ENCODE measurements at places on chromosomes 3 and 15. TPM values are rescaled to one million over a fixed set of nuclear protein-coding genes. Genes with fewer than 3 reads are reported as not detected.
A peak's percentile ranks its signal among the peaks of the same experiment; 100 is the strongest.

The C3orf22 gene
- total RNA-seq = not detected

GRCh38 chr3:183766745-183767606, 58.4 kb downstream of the MAP6D1 start:
- DNase-seq = peak; percentile 76

DNA sequence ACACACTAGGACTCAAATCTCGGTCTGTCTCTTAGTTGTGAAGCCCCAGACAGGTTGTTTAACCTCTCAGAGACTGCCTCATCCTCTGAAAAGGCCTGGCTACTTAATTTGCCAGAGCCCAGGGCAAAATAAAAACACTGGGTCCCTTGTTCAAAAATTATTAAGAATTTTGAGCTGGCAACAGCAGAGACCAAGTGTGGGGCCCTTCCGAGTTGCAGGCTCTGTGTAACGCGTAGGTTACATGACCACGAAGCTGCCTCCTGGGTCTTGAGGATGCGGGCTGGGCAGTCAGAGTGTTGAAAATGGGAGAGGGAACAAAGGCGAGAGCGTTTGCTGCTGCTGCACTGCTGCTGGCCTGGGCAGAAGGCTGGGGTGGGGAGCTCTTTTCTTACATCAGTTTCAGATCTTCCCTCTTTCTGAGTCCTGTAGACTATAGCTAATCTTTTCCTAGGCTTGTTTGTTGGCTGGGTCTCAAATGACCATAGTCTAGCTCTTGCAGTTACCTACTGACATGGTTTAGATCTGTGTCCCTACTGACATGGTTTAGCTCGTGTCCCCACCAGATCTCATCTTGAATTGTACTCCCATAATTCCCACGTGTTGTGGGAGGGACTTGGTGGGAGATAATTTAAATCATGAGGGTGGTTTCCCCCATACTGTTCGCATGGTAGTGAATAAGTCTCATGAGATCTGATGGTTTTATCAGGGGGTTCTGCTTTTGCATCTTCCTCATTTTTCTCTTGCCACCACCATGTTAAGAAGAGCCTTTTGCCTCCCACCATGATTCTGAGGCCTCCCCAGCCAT, 49.9 kb downstream of the CLEC3B start:
- DNase-seq = no peak

GRCh38 chr3:15933439-15934139, 135.8 kb upstream of the ANKRD28 start:
- no peak for DNase-seq

DNA sequence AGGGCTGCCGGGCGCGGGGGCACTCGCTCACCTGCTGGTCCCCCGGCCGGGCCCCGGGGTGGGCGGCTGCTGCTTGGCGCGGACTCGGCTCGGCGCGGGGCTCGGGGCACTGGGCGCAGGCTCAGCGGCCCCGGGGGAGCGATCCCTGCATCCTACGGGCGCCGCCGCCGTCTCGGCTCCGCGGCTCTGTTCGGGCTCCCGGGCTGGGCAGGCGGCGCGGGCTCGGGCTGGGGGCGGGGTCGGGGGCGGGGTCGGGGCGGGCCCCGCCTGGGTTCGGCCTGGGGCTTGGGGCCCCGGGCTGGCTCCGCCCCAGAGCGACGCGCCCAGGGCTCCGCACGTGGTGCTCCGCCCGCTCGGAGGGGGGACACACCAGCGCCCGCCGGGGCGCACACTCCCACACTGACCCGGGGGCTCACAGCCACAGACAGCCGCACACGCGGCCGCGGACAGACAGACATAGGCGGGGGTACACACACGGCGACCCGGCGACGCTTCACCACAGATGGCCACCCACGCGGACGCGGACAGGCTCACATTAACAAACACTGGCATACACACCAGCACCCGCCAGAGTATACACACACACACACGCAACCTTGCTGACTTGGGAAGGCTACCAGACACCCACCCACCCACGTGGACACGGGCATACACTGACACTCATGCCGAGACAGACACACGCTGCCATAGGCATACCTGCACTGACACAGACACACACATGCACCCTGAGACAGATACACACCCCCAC, at the start of gene SCN5A:
Gene SCN5A, minus strand, starts transcription at position 188 of the 748 bp plus-strand sequence. CDS start 16,380 bp downstream, outside the sequence.
- peak; percentile 36 for DNase-seq

The GOLGA8H gene
- 0.84 TPM for total RNA-seq

DNA sequence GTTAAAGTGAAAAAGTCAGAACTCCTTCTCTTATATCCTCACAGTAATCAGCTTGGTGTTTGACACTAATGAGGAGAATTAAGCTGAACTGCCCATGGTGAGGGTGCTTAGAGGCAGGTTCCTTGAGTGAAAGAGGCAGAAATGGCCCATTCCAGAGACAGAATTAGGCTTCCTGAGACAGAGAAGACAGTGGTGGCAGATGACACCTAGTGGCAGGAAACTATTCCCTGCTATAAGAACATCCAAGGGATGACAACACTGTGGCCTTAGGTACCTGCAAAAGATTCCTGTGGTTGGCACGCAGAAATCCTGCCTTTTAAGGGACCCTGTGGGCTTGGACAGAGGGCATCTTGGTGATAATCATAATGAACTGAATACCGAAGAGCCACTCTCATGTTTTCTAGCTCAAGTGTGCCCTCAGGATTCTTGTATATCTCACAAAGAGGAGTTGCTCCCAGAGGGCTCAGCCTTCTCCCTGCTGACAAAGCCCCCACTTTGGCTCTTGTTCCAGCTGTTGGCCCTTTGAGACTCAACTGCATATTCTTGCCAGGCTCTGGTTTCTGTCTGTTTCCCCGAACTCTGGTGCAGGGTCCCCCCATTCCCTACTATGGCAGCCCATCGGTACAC, 56.0 kb downstream of the KBTBD12 start:
- DNase-seq = no peak

- DNase-seq = no peak
Measured at GRCh38 chr15:78079298-78080087, 2.0 kb upstream of the TBC1D2B start.

DNA sequence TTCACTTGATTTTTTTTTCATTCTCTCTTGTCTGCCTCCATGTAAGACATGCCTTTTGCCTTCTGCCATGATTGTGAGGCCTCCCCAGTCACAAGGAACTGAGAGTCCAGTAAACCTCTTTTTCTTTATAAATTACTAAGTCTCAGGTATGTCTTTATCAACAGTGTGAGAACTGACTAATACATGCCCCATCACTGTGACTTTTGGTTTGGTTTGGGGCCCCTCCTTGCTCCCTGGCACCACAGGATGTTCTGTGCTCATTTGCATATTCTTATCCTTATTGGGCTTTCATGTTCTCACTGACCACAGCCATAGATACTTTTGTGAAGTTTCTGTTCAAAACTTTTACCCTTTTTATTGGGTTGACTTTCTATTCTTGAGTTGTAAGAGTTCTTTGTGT, 3.8 kb upstream of the PRR20G start:
- DNase-seq = no peak

GRCh38 chr15:38687340-38687739, 122.7 kb upstream of the RASGRP1 start:
- no peak for DNase-seq

DNA sequence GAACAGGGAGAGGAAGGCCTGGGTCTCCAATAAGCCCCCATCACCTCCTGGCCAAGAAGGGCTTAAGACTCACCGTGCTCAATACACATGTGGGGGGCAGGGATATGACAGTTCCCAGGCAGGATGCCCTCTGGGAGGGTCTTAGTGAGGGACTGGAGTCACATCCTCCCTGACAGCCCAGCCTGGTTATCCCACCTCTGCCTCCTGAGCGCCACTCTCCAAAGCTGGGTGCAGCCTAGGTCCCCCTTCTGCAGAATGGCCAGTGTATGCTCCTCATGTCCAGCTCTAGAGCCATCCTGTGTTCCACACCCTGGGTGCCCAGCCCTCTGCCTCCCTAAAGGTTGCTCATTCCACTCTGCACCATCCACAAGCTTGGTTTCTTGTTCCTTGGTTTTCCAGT, 1.2 kb upstream of the SHISA5 start:
- no peak for DNase-seq

DNA sequence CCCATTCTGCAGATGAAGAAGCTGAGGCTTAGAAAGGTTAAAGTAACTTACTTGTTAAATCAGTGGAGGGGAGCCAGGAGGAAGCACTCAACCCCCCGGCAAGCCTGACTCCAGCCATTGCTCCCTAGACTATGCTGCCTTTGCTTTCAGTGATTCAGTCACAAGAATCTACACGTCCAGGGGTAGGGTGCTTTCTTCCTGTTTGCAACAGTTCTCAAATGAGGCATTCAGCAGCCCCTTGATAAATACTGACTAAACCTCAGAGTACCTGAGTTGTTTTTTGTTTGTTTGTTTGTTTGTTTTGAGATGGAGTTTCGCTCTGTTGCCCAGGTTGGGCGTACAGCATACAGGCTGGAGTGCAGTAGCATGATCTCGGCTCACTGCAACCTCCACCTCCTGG, 28.6 kb downstream of the MAGEF1 start:
- no peak for DNase-seq

GRCh38 chr3:71978150-71978721, 193.3 kb upstream of the PROK2 start:
- DNase-seq = no peak

The GRK7 gene
- not detected for total RNA-seq
